C1 segment of cervical spinal cord (tissue), 14 donors: ENCODE measurements at places on chromosomes 1 and 21.

GRCh38 chr1:200374569-200375295 lies 35.1 kb downstream of the ZNF281 start:
- DNase-seq, result no peak

GRCh38 chr1:22851517-22851916 lies 121.1 kb downstream of the LACTBL1 start:
- no peak for DNase-seq

DNA sequence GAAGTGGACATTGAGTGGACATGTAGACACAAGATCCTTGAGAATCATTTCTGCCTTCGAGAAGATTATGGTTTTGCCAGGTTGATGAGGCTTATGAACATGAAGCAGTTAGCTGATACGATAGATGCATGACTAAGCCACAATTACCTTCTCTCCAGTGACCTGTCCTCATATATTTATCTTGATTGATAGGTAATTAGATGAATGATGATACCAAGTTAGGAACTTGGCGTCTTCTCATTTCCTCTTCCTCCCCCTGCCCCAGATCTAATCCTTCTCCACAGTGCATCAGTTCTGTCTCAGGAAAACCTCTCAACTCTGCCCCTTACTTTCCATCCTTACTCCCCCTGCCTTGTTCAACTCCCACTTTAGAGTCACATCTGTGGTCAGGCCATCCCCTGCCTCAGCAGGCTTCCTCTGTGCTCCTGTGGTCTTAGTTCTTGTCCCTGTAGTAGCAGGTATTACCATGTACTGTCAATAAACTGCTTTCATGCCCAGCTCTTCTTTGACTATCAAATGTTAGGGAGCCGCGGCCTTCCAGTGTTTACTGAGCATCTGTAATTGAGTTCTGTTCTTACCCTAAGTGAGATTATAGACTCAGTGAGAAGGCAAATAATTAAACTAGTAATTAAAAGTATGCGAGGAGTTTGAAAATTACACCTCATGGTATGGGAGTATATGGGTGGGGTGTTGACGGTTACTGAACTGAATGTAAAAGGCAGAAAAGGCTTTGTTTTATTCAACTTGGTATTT lies 5.1 kb downstream of the ST6GALNAC3 start:
- DNase-seq, result no peak

DNA sequence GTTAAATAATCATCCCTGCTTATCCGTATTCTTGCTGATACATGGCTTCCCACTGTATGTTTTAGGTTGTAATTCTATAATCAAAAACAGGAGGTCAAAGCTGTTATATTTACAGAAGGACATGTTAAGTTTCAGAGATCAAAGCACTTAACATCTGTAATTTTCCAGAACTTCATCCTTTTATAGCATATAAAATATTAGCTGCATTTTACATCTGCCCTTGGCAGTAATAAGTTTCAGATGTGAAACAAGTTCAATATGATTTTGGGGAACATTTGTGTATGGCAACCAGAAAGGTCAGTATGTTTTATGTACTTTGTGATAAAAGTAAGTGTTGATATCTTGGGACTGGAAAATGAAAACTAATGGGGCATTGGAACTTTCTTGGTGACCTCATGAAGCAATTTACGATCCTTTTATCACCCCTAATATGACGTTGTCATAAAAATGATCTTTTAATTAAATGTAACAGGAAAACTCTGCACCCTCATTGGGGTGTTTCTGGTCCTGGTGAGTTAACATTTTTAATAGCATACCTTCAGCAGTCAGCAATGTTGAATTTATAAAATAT lies 449.6 kb downstream of the GPATCH2 start:
- no peak for DNase-seq

- DNase-seq, result no peak
These were observed 684 bp upstream of the MRPL20 start for GRCh38 chr1:1407636-1408318.

DNA sequence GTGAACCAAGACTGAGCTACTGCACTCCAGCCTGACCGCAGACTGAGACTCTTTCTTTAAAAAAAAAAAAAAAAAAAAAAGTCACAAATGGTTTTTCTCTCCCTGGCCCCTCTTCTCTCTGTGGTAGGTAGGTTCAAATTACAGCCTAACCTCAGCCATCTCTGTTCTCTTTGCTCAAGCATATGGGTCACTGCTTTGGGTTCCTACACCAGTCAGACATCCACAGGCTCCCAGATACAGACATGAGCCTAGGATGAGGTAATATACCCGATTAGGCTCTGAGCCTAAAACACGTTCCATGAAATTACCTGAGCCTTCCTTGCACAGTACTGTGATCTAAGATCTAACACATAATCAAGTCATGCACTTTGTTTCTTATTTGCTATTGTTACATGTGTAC lies 90.5 kb upstream of the JAK1 start:
- DNase-seq, result no peak

DNA sequence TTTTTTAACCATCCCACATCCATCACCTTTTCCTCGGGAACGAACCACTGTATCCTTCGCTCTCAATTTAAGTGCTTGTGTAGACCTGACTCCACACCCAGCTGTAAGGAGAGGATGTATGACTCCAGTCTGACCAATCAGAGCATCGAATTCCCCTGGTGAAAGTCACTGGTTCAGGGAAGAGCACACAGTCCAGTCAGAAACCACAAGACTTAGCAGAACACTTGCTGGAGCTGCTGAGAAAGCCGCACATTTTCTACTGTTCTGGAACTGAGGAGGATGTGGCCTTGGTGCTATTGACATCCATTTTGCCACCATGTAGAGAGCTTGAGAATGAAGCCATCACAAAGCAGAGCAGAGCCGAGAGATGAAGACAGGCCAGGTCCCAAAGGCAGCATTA lies 59.9 kb upstream of the CNN3 start:
- no peak for DNase-seq

- DNase-seq, result no peak
These were observed 10.8 kb downstream of the PIK3C2B start for GRCh38 chr1:204483791-204484190.

GRCh38 chr1:214901718-214902117 lies 180.8 kb upstream of the KCNK2 start:
- DNase-seq, result no peak

DNA sequence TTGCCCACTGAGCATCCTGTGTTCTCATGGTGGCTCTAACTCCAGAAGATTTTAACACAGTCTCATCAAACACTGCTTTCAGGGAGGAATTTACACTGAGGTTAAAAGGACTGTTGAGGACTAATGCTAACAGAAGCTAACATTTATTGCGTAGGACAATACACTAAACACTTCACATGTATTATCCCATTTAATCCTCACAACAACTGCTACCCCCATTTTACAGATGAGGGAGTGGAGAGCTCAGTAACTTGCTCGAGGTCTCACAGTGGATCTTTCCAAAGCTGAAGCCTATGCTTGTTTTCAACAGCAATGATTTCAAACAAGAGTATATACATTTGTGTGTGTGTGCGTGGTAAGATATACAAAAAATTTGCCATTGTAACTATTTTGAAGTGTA lies 13.9 kb downstream of the ATF3 start:
- no peak for DNase-seq

- no peak for DNase-seq
These were observed 142.9 kb downstream of the BACH1 start for GRCh38 chr21:29441651-29442050.

DNA sequence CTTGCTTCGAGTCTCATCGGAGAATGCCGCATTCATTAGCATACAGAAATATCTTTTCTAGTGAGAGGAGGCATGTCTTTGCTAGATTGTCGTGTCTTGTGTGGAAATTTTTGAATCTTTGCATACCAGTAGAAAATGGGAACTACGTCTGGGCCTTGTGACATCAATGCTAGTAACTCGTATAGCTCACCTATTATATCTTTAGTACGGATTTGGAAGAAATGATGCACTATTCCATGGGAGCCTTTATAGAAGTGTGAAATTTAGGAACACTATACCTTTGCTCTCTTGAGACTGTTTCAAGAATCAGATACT lies 835 bp downstream of the UHMK1 start:
- no peak for DNase-seq

DNA sequence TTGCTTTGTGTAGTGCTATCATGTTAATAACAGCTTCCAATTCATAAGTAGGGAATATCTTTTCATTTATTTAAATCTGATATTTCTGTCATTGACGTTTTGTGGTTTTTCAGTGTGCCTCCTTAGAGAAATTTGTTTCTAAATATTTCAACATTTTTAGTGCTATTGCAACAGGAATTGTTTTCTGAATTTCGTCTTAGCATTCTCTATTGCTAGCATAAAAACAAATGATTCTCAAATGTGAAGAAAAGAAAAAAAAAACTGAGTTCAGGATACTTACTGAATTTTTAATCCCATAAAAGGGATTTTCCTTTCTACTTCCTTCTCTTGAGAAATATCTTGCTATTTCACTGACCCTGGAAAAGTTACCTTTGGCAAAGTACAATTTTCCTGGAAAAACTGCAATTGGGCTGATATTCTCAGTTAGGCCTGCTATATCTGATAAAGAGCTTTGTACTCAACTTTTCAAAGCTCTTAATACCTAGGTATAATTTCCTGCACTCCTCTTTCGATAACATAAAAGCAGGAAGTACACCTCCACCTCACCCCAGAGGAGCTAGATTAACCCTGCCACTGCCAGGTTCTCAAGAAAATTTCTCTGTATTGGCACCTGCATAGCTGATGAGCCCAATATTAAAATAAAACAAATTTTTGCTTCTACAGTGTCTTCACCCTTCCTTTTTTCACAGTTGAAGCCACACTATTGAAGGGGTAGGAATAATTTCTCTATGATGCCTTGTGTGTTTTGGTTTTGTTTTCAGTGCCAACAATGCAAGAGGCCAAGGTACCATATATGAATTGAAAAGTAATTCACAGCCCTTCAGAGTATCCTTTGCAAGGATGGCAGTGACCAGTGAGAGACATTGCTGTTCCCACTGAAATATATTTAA lies 35.6 kb downstream of the PTPN14 start:
- no peak for DNase-seq

DNA sequence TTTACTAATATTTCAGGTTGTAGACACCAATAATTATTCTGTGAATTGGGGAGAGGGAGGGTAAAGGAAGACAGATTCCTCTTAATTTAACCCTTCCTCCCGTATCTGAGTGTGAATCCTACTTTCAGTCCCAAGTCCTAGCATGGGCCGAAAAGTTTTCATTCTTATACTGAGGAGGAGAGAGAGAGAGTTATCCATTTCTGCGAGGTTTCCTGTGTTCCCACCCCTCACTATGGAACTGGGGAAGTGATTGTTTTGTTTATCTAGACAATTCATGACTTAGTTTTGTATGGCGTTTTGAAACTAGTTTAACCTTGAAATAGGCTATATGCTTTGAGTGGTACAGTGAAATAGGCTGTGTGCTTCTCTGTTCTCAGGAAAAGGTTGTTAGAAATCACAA lies 134.0 kb upstream of the DPYD start:
- DNase-seq, result no peak

- no peak for DNase-seq
These were observed 118.3 kb upstream of the COL6A1 start for GRCh38 chr21:45863267-45863666.

- no peak for DNase-seq
These were observed 14.9 kb downstream of the TCP10L start for GRCh38 chr21:32570456-32570855.

DNA sequence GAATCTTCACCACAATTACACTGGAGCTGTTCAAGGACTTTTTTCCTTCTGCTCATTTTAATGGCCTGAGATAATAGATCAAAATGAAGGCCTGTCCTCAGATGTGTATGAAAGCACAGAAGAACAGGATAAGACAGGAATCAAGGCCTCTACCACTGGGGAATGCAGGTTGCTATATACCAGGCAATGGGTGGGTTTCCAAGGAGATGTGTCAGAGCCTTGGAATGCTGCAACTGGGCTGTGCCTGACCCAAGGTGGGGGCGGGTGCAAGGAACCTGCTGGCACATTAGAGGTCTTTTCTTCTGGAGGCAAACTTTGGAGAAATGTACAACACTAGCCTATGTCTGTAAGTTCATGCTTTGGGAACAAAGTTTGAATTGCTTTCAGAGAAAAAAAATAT lies 21.7 kb upstream of the LAMC2 start:
- DNase-seq, result no peak

GRCh38 chr1:72845981-72846380 lies 563.6 kb upstream of the NEGR1 start:
- no peak for DNase-seq

DNA sequence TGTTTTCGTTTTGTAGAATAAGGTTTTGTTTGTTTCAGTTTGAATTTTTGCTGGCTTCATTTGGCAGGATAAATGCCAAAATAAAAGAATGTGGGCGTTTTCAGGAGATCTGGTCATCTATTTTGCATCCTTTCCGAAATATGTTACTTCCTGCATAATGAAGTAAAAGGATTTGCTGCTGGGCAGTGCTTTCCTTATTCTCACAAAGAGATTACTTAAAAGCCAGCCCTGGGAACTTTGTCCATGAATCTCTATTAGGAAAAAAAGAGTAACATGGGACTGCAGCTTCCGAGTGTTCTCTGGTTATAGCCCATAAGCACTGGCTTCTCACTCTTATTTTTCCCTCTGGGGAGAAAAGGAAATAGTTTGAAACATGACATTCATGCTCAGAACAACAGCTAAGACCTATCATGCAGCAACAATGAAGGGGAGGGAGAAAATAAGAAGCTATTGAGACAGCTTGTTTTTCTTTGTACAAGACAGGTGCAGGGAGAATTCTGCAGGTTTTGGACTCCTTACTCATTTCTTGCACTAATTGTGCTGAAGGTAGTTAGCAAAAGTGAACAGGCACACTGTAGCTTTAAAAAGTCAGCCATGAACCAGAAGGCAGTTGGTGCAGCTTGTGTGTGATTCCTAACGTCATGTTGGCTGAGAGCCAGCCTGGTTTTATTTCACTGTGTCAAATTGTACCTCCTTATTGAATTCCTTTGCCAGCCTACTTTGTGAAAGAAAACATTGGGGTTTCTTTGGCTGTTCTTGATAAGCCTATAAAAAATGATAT lies at the start of gene SAMD13:
Gene SAMD13, plus strand, starts transcription at position 705 of the 781 bp plus-strand sequence. CDS start 1,527 bp downstream, outside the sequence.
- DNase-seq, result peak; percentile 38

DNA sequence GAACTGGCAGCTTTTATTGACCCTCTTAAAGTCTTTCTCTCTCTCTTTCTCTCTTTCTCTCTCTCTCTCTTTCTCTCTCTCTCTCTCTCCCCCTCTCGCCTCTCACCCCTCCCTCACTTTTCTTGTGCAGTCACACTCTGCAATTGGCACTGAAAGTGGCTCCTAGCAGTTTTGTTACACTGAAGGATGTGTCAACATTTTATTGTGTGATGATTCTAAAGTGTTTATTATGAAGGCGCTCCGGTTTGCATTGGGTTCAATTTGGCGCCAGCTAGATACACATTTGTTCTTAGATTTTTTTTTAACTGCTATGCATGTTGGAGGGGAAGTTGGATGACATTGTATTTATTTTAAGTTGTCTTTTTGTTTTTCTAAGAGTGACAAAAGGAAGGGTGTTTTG lies 64.0 kb upstream of the CHRM3 start:
- DNase-seq, result no peak
